ENCODE measurements at places on chromosomes 16 and 17.

GRCh38 chr17:7884581-7885366 lies 3.8 kb upstream of the CHD3 start:
- DNase-seq, result peak; percentile 46

DNA sequence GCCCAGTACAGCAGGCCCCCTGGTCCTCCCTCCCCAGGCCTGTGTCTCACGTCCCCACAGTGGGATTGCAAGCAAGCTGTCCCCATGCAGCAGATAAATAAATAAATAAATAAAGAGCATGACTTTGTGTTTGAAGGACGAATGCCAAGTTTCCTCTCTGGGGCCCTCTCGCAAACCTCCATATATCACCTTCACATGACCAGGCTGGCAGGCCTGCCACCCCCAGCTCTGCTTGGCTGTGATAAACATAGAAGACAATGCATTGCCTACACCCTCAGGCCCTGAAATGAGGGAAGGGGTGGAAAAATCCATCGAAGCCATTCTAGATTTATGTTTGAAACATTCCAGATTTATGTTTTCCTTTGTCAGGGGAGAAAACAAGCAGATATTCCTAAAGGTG lies 107.3 kb downstream of the CCT6B start:
- no peak for DNase-seq

DNA sequence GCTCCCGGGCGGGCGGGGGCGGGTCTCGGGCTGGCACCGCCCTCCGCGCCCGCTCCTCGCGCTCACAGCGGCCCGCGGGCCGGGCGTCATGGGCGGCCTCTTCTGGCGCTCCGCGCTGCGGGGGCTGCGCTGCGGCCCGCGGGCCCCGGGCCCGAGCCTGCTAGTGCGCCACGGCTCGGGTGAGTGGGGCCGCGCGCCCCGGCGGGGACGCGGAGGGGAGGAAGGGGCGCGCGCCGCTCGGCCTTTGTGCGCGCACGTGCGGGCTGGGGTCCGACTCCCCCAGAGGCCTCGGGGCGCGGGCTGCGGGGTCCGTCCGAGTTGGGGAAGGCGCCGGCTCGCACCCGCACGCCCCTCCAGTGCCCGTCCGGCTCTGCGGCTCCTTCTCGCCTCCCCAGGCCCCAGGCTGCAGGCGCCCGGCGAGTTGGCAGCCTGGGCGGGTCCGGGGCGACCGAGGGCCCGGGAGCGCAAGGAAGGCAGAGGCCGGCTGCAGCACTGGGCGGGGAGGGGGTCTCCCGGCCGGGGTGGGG lies at the start of gene NME4:
Gene NME4, plus strand, starts transcription at position 65 of the 527 bp plus-strand sequence. Its CDS starts 24 bp downstream, at position 89.
- peak; percentile 46 for DNase-seq

DNA sequence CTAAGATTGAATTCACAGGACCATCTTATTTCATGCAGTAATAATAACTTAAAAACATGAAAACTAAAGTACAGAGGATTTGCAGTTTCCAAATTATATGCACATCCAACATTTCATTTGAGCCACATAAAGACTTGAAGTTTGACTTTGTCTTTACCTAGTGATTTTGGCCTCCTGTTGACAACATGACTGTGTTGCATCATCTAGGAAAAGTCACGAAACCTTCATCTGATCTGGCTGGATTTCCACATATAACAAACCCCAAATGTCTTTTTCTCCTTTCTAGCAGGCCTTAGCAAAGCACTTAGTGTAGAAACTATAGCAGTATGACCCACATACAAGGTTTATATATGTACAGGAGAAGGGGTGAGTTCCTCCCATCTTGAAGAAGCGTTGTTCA lies 406.5 kb upstream of the CDH5 start:
- DNase-seq, result no peak

- DNase-seq, result no peak
Observed at GRCh38 chr16:83949724-83950001, 3.4 kb upstream of the OSGIN1 start.

DNA sequence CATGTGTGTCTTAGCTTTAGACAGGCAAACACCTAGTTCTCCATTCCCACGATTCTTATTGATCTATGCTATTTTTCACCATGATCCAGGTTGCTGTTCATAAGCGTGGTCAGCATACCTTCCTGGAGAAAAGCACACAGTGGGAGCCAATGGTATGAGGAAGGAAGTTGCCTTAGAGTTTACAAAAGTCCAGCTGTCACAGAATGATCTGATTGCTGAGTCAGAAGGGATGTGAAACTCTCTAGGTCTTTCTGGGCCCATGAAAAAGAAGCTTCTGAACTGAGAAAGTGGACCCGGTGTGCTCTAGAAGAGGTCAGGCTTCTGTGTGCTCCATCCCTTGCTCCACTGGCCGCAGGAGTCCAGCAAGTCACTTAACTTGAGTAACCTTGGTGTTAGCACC lies 71.0 kb upstream of the CCL1 start:
- DNase-seq, result no peak

GRCh38 chr16:79283578-79283977 lies 317.0 kb downstream of the MAF start:
- DNase-seq, result no peak

GRCh38 chr16:86968866-86969265 lies 348.3 kb downstream of the C16orf95 start:
- DNase-seq, result no peak

DNA sequence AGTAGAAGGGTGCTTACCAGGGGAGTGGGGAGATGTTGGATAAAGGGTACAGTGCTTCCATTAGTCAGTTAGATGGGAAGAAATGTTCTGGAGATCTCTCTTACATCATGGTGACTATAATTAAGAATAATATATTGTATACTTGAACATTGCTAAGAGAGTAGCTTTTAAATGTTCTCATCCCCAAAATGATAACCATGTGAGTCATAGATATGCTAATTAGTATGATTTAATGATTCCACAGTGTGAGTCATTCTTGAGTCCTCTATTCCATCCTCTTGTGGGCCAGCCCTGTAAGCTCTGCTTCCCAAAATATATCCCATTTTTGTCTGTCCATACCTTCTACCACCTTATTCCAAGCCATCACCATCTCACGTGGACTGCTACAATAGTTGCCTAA lies 80.6 kb upstream of the CDH11 start:
- peak; percentile 44 for DNase-seq

- DNase-seq, result peak; percentile 100
Observed at GRCh38 chr17:7887482-7888183, 956 bp upstream of the CHD3 start.

DNA sequence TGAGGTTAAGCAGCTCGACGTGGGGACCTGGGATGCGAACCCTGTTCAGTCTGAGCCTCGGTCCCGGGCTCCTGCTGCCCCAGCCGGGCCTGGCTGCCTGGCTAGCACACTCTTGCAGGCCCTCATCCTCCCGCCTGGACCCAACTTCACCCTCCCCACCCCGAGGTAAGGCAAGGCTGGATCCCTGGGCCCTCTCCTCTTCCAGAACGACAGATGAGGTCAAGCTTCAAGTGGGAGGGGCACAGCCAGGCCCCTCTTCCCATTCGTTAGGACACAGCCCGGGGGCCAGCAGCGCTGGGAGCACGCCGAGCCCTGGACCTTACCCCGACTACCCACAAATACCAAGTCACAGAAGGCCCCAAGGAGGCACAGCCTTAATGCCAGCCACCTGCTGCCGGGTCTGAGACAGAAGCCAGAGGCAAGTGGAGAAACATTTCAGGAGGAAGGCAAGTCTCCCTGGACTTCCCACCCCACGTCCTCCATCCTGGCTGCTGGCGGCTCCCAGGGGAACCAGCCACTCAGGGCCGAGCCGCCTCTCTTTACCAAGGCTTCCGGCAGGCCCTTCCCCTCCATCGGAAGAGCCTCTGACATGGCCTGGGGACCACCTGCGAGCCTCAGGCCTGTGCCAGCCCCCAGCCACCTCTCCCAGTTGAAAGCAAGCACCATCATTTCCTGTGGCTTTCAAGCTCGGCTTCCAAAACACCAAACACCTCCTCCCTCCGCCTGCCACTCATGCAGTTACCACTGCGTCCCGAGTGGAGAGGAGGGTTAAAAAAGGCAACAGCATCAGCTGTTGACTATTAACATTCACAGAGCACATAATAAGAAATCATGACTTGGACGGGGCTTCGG lies 59.9 kb downstream of the RPH3AL start:
- DNase-seq, result no peak

DNA sequence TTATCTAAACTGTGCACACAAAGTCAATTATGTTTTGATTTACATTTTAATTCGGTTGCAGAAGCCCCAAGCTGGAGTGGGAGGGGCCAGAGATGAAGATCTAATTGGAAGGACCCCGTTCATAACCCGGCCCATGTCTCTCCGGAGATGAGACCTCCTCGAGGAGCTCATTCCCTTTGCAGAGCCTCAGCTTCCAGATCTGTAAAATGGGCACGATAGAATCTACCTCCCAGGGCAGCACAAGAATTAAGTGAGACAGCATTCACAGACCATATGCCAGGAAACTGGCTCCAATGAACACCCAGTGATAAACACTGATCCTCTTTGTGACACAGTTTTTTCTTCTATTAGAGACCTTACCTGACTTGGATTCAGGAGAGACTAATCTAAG lies 446.5 kb upstream of the CDH5 start:
- no peak for DNase-seq

DNA sequence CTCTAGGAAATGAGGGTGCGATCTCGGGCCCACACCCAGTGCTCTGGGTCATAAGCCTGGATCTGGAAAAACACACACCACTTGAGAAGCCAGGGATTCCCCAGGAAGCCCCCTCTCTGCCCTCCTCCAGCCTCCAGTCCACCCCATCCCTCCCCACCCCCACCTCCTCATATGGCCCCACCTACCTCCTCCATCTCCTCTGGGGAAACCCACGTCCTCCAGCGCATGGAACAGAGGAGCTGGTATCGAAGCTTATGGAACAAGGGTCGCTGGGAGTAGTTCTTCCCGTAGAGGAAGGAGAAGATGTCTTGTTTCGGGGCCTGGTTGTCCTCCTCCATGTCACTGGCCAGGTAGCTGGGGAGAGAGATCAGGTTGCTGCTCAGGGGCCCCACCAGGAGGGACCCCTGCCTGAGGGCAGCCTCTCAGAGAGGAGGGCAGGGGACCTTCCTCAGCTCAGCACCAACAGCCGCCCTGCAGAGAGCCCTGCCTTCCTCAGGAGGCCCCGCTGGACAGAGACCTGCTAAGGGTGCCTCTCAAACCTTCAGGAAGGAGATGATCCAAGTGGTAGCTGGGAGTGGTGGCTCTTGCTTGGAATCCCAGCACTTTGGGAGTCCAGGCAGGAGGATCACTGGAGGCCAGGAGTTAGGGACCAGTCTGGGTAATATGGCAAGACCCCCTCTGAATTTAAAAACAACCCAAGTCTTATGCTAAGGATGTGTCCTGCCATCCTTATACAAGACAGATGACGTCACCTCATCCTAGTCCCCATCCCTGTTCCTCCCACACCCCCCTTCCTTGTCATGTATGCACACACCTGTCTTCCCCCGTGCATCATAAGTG lies 5.0 kb downstream of the SPDYE4 start:
- DNase-seq, result no peak

DNA sequence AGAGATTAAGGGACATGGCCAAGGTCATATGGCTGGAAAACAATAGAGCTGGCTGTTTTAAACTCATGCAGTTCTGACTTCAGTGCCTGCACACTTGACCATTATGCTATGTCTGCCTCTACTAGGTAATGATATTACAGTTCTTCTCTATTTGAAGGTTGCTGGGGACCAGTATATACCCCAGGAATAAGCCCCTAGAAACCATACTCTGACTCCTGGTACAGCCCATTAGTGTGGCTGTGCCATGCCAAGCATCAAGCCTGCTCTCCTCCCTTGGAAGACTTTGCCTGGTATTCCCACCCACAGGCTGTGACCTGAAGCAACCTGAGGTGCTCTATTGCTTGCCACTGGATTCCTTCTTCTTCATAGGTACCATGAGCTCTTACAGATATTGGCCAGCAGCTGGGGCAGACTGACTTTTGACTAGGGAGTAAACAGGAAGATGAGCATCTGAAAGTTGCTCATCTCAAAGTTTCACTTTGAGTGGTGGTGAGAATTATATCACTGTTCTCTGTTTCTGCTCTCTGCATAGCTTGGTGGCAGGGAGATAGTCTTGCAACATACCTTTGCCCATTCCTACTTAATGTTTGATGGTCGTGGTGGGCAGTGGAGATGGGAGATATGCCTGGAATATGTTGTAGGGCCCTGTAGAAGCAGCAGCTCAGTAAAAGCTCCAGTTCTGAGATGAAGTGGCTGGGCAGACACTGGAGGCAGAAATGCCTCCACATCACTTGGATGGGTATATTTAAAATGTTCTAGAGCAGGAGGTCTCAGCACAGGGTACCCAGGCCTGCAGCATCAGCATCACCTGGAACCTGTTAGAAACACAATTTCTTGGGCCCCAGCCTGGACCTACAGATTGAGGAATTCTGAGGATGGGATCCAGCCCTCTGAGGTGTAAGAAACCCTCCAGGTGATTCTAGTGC lies 274.7 kb downstream of the HS3ST4 start:
- DNase-seq, result no peak

DNA sequence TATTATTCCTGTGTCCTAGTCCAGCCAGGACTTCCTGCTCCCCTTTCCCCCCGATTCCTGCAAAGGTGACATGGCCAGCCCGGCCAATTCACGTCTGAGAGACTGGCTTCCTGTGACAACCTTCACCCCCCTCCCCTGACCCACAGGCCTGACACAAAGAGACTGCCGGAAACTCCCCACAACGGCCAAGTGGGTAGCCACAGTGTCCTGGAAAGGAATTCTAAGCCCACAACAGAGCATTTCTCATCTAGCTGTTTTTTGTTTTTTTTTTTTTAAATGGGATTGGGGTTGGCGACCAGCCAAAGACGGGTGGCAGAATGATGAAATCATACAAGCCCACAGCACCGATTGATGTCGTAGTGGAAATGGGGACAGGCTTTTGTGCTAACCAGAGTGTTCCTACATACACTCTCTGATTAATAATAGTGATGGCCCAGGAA lies 2.8 kb upstream of the XAF1 start:
- peak; percentile 97 for DNase-seq

DNA sequence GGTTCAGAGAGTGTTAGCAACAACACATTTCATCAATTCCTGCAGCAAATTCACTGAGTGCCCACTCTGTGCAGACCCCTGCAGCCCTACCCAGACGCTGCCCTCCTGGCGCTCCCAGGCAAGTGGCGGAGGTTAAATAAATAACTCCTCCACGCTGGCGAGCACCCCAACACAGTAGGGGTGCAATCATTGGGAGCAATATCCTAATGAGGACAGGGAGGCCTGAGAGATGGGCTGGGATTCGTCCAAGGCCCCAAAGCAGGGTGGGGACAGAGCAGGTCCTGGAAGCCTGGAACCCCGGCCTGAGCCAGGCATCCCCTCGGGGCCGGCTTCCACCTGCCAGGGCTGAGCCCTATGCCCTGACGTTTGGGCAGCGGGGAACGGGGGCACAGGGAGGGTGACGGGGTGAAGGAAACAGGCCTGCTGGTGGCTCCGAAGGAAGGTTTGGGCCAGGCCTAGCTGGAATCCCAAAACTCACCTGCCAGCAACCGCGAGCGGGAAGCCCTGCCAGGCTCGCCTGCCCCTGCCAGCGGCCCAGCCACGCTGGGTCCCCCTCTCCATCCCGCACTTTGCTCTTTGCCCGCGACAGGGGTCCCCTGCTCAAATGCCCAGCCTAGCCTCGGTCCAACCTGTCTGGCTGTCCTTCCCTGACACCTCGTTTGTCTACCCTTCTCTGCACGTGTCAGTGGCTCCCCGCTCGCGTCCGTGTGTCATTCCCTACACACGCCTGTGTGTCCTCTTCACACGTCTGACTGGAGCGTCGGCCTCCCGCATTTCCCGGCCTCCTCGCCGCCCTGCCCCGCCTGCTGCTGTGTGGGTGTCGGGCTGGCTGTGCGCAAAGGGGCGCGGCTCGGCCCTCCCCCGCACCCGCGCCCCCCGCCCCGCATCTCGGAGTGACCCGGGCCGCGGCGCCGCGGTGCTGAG lies 721 bp upstream of the BEAN1 start:
- no peak for DNase-seq

GRCh38 chr17:32319548-32319905 lies 22.4 kb downstream of the C17orf75 start:
- DNase-seq, result peak; percentile 58

GRCh38 chr16:14372471-14372870 lies 257.6 kb downstream of the PARN start:
- no peak for DNase-seq
